ENCODE measurements at places on chromosomes 2 and 18.

DNA sequence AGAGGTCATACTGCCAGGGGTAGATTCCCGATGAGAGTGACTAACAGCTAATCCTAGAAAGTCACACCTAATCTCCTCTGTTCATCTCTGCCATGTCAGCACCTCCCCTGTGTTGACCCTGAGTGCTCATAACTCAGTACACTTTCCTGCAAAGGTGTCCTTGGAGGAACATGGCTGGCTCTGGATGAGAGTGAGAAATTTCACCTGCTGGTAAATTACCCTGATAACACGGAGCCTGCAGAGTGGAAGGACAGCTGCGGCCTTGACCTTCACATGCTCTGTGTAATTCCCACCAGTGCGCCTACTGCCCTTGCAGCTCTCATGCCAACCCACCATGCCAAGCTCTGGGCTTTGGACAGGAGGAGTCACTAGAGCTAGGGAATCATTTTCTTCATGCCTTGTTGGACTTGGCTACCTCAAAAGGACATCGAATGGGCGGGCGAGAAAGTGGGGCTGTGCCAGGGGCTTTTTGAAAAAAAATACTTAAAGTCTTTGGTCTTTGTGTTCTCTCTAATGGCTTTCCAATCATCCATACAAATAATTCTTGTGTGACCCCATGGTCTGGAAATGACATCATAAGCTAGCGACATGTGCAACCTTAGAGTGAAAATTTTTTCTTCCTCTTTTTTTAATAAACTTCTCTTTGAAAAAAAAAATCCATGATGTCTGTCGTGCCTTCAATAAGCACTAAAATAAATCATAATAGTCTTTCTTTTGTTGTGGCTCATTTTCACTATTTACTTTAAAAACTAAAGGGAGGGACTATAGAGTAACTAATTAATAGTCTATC is 319.9 kb downstream of the MYCN start:
- H3K27ac ChIP-seq = no peak overlapping the region
- no peak overlapping the region for H3K4me3 ChIP-seq
- H3K4me1 ChIP-seq = no peaks in the 10 kb centered on the region
- no peaks in the 10 kb centered on the region for H3K27me3 ChIP-seq

- no peak for DNase-seq
- peaks cover 24% of the 10 kb centered on the region for H3K4me1 ChIP-seq
- no peak overlapping the region for H3K27ac ChIP-seq
- no peak overlapping the region for H3K4me3 ChIP-seq
Measured at GRCh38 chr18:77061281-77061945, 71.2 kb downstream of the MBP start.

GRCh38 chr2:156896294-156896693 is 361.2 kb upstream of the GALNT5 start:
- no peaks in the 10 kb centered on the region for H3K27me3 ChIP-seq
- no peak overlapping the region for H3K4me3 ChIP-seq
- no peak for DNase-seq
- H3K27ac ChIP-seq = no peak overlapping the region

- no peak for DNase-seq
- H3K4me1 ChIP-seq = peaks cover 9% of the 10 kb centered on the region
- H3K27me3 ChIP-seq = peaks cover 7% of the 10 kb centered on the region
Measured at GRCh38 chr2:28327956-28328922, 64.4 kb upstream of the FOSL2 start.

DNA sequence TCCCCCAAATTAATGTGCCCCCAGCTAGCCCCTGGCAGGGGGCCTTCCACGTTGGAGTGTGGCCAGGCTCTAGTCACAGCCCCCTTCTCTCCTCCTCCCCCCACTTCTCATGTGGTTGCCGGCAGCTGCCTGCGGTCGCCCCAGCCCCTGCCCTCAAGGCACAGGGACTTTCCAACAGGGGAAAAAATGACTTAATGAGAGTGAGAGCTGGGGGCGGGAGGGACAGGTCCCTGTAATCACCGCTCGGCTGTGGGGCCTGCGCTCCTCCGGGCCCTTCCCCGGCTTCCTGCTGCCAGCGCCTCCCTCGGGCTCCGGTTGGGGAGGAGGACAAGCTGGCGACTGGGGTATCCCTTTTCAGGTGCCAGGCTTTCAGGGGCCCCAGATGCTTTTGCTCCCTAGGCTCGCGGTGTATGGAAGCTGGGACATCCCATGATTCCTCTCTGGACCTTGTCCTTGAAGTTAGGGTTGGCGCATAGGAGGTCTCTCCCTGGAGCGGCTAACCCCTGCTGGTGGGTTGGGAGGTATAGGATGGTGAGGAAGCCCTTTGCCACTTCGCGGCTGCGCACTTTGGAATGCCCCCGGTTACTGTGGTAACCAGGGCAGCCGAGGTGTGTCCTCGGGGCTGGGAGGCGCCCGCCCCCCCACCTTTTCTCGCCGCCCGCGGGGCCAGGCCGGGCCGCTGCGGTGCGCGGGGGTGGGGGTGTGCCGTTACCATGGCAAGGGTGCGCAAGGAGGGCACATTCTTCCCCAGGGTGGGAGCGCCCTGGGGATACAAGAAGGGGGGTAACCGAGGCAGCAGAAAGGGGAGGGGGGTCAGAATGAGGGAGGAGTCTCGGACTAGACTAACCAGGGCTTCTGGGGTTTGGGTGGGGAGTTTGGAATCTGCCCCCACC is 16.1 kb downstream of the WNT10A start:
- no peak overlapping the region for H3K27ac ChIP-seq
- no peak for DNase-seq
- H3K4me3 ChIP-seq = no peak overlapping the region
- H3K36me3 ChIP-seq = peaks cover 13% of the 10 kb centered on the region

- H3K4me3 ChIP-seq = no peak overlapping the region
- no peak for DNase-seq
- H3K27me3 ChIP-seq = no peaks in the 10 kb centered on the region
- no peaks in the 10 kb centered on the region for H3K36me3 ChIP-seq
Measured at GRCh38 chr2:182406221-182406620, 20.6 kb downstream of the PDE1A start.

- H3K27ac ChIP-seq = no peak overlapping the region
- H3K4me1 ChIP-seq = peaks cover 6% of the 10 kb centered on the region
- no peak overlapping the region for H3K4me3 ChIP-seq
- no peaks in the 10 kb centered on the region for H3K36me3 ChIP-seq
Measured at GRCh38 chr2:223914324-223914723, 30.8 kb downstream of the WDFY1 start.

DNA sequence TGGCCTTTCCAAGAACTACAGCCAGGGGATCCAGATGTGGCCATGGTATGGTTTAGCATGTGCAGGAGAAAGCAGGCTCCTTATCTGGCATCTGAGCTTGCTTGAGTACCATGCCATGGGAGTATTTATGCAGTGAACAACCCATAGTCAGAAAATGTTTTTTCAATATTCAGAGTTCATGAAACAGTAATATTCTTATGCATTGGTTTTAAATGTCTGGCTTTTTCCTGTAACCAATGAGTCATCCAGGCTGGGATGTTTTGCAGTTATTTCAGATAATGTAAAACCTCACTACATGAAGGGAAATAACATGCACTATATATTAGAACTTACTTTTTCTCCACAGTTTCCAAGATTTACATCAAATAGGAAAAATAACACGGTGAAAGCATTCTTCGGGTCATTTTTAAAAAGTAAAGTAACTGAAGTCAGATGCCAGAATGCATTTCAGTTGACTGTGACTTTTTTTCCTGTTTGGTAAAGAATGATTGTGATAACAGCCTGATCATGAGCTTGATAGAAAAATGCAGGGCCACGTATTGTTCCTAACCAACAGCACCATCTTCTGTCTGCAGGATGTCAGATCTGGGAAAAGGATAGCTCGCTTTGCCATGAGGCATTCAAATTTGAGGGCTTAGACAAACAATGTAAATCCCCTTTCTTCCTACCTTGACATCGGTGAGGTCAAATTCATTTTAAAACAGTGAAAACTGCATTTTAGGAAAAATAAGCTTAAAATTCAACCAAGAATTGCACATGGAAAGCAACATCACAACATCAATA is 152.8 kb downstream of the DSC3 start:
- peak; percentile 20 for DNase-seq
- no peak overlapping the region for H3K4me3 ChIP-seq
- H3K27me3 ChIP-seq = no peaks in the 10 kb centered on the region
- no peak overlapping the region for H3K27ac ChIP-seq
- H3K4me1 ChIP-seq = peaks cover 1% of the 10 kb centered on the region

GRCh38 chr18:28359176-28359575 is 182.2 kb upstream of the CDH2 start:
- no peak for DNase-seq
- no peaks in the 10 kb centered on the region for H3K4me1 ChIP-seq

DNA sequence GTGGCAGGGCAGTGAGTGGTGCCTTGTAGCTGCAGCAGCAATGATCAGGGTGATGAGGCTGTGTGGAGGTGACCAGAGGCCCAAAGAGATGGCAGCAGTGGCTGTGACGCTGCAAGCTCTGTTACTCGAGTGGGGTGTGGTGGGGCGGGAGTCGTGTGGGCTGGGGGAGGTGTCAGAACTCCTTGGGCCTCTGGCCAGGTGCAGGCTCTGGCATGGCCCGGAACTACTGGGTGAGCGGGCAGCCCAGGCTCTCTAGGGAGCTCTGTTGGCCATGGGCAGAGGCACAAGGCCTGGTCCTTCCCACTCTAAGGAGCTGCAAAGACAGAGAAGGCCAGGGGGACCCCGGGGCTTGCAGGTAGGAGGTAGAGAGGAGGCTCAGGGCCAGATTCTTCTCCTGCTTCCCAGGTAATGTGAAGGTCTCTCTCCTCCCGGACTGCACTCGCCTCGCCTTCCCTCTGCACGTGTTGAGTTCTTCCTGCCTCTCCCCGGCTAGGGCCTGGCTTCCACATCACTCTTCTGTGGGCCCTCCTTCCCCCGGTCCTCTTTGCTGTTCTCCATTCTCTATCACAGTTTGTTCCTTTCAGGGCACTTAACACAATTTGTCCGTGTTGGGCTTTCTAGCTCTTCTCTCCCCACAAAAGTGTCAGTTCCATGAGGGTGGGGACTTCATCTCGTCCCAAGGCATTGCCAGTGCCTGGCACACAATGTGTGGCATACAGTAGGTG is 114.8 kb downstream of the MCFD2 start:
- DNase-seq = no peak
- no peak overlapping the region for H3K27ac ChIP-seq
- peaks cover 10% of the 10 kb centered on the region for H3K4me1 ChIP-seq
- H3K4me3 ChIP-seq = no peak overlapping the region
- no peaks in the 10 kb centered on the region for H3K36me3 ChIP-seq

GRCh38 chr18:80183273-80184050 is 63.9 kb downstream of the PARD6G start:
- H3K27me3 ChIP-seq = peaks cover 12% of the 10 kb centered on the region
- peaks cover 17% of the 10 kb centered on the region for H3K4me1 ChIP-seq
- H3K27ac ChIP-seq = no peak overlapping the region
- H3K36me3 ChIP-seq = no peaks in the 10 kb centered on the region
- no peak for DNase-seq

DNA sequence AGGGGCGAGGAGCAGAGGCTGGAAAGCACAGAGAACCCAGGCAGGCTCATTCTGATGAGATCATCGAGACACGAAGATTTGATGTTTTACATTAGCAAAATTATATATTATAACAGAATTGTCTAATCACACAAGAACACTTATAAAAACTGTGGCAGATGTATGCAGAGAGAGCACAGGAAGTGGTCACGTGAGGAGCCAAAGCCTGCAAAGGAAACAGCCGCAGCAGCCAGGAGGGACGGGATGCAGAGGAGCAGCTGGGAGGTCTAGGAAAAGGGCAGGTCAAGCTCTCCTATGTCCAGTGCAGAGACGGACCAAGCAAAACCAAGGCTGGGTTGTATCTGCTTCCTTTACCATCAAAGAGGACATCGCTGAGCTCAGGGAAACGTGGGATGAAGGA is 355.1 kb upstream of the MYT1L start:
- H3K4me1 ChIP-seq = peaks cover 14% of the 10 kb centered on the region
- H3K27ac ChIP-seq = no peak overlapping the region
- no peak overlapping the region for H3K4me3 ChIP-seq
- DNase-seq = no peak
- no peaks in the 10 kb centered on the region for H3K36me3 ChIP-seq

- peak overlapping the region; percentile 75 for H3K27ac ChIP-seq
- peak; percentile 46 for DNase-seq
- peaks cover 3% of the 10 kb centered on the region for H3K27me3 ChIP-seq
- H3K36me3 ChIP-seq = no peaks in the 10 kb centered on the region
- H3K4me3 ChIP-seq = peak overlapping the region; percentile 63
Measured at GRCh38 chr2:134446383-134447017, 192.6 kb downstream of the MGAT5 start.

DNA sequence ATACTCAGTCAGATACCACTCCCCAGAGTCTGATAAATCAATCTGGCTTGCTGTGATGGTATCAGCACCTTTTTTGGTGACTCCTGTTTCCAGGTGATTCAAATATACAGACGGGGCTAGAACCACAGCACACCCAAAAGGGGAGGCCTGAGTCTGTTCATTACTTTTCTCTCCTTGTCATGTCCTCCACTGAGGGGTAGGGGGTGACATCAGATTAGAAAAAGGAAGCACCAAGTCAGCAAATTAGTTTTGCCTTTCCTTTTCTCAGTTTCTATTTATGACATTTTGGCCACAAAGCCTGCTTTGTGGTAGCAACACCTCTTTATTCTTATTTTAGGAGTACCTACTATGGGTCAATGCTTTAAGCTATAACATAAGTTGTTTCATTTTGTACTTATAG is 127.4 kb downstream of the CCDC102B start:
- H3K27ac ChIP-seq = no peak overlapping the region
- no peaks in the 10 kb centered on the region for H3K36me3 ChIP-seq
- no peak overlapping the region for H3K4me3 ChIP-seq

DNA sequence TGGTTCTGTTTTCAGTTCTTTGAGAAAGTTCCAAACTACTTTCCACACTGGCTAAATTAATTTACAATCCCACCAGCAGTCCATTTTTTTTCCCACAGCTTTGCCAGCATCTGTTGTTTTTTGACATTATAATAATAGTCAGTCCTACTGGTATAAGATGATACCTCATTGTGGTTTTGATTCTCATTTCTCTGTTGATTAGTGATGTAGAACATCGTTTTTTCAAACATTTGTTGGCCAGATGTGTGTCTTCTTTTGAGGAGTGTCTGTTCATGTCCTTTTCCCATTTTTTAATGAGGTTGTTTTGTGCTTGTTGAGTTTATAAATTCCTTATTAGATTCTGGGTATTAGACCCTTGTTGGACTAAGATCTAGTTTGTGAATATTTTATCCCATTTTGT is 376.8 kb upstream of the NT5C1B start:
- no peak overlapping the region for H3K4me3 ChIP-seq
- H3K4me1 ChIP-seq = peaks cover 5% of the 10 kb centered on the region
- H3K27ac ChIP-seq = no peak overlapping the region
- no peaks in the 10 kb centered on the region for H3K36me3 ChIP-seq
- DNase-seq = no peak

DNA sequence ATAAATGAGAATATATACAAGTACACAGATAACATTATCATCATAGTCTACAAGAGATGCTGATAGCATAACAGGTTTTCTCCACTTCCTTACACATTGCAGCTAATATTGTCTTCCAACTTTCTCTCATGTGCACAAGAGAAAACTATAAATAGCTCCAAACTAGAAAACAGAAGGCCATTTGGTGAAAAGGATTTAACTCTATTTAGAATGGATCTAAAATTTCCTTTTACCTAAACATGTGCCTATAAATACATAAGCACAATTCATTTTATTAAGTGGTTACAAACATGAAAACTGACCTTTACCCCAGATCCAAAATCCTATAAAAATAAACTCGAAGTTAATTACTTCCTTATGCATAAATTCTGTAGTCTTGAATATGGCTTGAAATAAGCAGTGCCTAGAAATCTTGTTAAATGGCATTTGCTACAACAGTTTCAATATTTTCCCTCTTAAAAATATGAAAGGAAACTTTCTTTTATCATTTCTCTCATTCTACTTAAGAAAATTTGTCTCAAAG is 41.6 kb downstream of the SLC25A12 start:
- no peaks in the 10 kb centered on the region for H3K36me3 ChIP-seq
- no peaks in the 10 kb centered on the region for H3K27me3 ChIP-seq
- no peak overlapping the region for H3K27ac ChIP-seq
- DNase-seq = no peak

Measured in glutamatergic neuron (in vitro differentiated cells).